ENCODE measurements at places on chromosomes 2 and 18. TPM values are rescaled to one million over a fixed set of nuclear protein-coding genes. Genes with fewer than 3 reads are reported as not detected.

Gene TOGARAM2
- polyA plus RNA-seq, result 4.1 TPM

Gene REG3G
- polyA plus RNA-seq, result not detected

- no peak for DNase-seq
These were observed 33.4 kb downstream of the MFSD6 start for GRCh38 chr2:190441564-190441963.

DNA sequence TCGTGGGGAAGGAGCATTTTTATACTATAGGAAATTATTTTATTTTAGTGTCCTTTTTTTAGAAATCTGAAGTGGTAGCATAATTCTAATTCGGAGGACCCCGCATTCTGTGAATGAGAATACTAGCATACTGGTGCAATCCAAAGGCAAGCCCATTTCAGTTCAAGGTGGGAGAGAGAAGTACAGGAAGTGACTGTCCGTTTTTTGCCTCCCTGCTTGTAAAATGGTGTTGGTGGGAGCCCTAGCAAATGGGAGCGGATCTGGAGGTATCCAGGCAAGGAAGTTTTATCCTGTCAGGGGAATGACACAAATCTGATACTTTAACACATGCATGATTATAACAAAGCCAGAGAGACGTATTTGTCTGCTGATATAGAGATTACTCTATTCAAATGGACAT, 141.7 kb downstream of the ESCO1 start:
- no peak for DNase-seq

DNA sequence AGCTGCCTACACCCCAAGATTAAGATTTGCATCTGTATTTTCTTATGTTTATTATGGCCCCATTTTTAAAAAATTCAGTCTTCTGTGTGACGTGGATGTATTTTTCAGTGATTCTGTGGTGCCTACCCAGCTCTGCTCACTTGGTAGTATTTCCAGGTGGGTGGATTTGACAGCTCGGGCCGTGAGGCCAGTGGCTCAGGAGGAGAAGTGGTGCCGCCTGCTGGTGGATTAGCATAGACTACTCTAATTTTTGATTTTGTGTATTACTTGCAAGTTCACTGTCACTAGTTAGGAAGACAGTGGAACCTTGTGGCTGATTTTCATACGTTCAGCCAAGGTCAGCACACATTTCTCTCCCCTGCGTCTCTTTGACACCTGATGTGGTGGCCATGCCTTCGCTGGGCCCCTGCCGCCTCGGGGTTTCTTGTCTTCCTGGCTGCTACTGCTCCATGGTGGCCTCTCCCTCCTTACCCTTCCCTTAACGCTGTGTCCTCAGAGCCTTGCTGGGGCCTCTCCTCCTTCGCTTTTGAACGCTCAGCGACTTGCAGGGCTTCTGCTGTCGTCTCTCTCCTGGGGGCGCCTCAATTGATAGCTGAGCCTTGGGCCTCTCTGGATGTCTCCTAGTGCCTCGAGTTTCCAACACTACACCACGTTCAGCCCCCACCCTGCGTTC, 89.4 kb downstream of the DGKD start:
- DNase-seq, result peak; percentile 52

DNA sequence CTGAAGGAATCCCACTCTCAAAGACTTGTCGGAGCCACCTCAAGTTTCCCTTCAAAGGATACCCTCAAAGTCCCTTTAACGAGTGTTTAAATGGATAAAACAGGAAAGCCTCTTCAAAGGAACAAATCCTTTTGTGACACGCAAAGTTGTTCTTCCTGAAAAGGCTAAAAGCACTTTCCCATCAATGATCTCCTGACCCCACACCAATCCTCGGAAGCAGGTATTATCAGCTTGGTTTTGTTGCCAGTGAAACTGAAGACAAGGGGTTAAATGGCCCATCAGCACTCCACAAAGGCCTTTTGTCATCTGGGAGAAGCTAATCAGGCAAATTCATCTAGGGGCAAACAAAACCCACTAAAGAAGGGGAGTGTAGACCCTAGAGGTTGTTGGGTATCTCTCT, 418.0 kb upstream of the ID2 start:
- no peak for DNase-seq

- DNase-seq, result no peak
These were observed 57.9 kb downstream of the SNORC start for GRCh38 chr2:232927793-232928550.

DNA sequence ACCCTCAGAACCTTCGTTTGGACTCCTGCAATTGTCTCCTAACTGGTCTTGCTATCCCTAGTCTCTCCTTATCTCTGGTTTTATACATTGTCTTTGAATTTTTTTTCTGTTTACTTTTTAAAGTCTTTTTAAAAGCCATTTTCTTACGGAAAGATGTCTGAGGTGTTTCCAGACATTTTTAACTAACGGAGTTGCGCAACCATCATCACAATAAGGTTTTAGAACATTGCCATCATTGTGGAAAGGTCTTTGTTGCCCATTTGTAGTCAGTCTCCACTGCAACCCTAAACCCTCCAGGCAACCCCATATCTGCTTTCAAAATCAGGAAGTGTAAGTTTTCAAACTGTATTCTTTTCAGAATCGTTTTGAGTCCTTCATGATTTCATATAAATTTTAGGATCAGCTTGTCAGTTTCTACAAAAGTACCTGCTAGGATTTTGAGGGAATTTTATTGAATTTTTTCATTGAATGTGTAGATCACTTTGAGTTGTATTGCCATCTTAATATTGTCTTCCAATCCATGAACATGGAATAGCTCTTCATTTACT, 46.3 kb downstream of the ANKRD12 start:
- no peak for DNase-seq

DNA sequence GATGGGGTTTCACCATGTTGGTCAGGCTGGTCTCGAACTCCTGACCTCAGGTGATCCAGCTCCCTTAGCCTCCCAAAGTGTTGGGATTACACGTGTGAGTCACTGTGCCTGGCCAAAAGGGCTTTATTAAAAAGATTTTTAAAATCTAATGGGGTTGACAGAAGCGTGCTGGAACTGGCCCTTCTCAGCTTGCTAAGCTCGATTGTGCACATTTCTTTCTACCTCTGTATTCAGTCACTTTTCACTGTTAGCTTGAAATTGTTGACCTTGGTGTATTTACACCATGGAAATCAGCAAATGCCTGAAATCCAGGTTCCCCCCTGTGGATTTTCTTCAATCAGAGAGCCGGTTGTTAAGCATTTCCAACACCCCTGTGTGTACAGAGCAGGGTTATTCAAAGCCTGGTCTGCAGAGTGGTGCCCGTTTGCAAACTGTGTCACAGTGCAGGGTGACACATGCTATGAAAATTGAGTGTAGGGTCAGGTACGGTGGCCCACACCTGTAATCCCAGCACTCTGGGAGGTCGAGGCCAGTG, 140.2 kb downstream of the TGIF1 start:
- DNase-seq, result no peak
